ENCODE measurements at places on chromosomes 13 and 19. TPM values are rescaled to one million over a fixed set of nuclear protein-coding genes. Genes with fewer than 3 reads are reported as not detected.

Gene MRPL54
- 68.7 TPM for total RNA-seq

Gene ZNF726
- total RNA-seq, result 24.4 TPM

Gene NANOS2
- total RNA-seq, result not detected

Gene ZNF324B
- total RNA-seq, result 5.7 TPM

Gene ETV2
- total RNA-seq, result 0.77 TPM

Gene SIAH3
- 0.02 TPM for total RNA-seq

Gene SERPINE3
- not detected for total RNA-seq

Gene SHISA7
- not detected for total RNA-seq

Gene PIBF1
- total RNA-seq, result 28.9 TPM

Data from activated naive CD4-positive, alpha-beta T cell treated with anti-CD3 and anti-CD28 coated beads, Interleukin-2, amount 50 U/mL, for 72 hours (primary cell).